ENCODE measurements at places on chromosomes 1 and 21.
A peak's percentile ranks its signal among the peaks of the same experiment; 100 is the strongest.

DNA sequence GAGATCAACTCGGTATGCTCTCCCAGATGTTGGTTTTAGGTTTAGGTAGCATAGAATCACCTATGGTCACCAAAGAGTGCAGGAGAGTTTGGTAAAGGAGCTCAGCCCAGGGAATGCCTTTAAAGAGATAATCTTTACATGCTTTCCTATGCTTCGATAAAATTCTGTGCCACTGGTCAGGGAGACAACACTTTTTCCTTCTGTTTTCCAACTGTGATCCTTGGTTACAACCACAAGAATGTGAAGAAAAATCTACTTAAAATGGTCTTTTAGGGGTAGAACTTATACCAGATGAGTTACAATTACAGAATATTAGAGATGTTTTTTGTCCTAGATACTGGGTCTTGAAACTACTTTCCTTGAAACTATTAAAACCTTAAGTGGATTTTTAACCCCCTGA is 895.6 kb downstream of the TTLL7 start:
- no peak for DNase-seq

DNA sequence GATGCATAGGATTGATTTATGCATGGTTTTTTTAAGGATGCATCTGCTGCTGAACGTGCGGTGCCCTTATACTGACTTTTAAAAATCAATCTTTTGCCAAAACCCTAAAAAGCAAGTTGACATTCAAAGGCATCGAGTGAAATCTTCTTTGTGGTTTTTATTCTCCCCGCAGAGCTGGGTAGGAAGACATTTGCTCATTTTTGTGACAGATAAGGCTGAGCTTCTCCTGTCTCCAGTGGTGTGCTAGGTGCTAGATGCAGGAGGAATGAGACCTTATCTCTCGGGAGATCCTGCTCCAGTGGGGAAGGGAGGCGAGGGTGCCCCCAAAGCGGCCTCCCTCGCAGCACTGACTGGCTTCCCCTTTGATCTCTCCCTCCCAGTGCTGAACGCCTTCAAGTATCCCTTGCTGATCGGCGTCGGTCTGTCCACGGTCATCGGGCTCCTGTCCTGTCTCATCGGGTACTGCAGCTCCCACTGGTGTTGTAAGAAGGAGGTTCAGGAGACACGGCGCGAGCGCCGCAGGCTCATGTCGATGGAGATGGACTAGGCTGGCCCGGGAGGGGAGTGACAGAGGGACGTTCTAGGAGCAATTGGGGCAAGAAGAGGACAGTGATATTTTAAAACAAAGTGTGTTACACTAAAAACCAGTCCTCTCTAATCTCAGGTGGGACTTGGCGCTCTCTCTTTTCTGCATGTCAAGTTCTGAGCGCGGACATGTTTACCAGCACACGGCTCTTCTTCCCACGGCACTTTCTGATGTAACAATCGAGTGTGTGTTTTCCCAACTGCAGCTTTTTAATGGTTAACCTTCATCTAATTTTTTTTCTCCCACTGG is 14.9 kb upstream of the CD101 start:
- no peak for DNase-seq

DNA sequence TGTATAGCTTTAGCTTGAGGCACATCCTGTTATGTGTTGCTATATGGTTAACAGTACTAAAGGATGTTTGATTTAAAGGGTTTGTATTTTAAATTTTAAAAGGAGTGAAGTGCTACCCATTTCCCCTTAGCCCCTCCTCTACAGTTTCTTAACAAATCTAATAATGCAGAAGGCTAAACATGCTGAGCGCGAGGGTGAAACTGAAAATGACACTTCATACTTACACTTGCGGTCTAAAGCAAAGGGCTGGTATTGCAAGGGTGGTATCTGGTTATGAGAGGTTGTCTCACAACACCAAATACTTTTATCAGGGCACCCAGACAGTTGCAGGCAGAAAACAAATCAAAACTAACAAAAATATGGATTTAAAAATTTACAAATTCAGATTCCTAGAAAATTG is 172.3 kb downstream of the SIPA1L2 start:
- peak; percentile 26 for DNase-seq

GRCh38 chr21:16891821-16892220 is 621.0 kb upstream of the CXADR start:
- no peak for DNase-seq

DNA sequence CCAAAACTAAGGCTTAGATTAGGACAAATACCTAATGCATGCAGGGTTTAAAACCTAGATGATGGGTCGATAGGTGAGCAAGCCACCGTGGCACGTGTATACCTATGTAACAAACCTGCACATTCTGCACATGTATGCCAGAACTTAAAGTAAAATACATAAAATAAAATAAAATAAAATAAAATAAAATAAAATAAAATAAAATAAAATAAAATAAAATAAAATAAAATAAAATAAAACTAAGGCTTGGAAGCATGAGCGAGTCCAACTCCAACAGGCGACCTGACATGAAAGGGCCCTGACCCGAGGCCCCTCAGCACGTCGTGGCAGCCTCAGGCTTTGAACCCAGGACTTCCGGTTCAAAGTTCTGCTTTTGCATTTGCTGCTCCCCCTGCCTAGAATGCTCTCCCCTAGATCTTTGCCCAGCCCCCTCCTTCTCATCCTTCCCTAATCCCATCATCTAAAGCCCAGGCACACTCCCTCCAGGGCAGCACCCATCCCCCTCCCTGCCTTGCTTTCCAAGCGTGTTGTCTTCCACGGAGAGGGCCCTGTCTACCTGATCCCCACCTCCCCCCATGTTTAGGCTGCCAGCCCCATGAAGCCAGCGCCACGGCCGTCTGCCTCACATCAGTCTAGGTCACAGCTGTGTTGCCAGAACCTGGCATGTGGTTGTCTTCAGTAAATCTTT is 64.3 kb downstream of the TAS1R2 start:
- DNase-seq: no peak

DNA sequence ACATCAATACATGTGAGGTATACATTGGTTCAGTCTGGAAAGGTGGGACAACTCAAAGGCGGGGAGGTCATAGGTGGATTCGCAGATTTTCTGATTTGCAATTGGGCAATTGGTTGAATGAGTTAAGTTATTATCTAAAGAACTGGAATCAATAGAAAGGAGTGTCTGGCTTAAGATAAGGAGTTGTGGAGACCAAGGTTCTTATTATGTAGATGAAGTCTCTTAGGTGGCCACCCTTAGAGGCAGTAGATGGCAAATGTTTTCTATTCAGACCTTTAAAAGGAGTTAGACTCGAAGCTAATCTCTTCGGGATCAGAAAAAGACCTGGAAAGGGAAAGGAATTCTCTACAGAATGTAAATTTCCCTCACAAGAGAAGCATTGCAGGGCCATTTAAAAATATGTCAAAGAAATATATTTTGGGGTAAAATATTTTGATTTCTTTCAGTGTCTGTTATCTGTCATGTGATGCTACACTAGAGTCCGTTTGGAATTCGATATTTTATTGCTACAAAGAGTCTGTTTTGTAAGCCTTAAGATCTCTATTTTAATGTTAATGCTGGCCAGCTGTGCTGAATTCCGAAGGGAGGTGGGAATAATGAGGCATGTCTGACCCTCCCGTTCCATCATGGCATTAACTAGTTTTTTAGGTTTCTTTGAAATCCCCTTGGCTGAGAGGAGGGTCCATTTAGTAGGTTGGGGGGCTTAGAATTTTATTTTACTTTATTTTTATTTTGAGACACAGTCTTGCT is 265.1 kb downstream of the PTPRU start:
- no peak for DNase-seq

DNA sequence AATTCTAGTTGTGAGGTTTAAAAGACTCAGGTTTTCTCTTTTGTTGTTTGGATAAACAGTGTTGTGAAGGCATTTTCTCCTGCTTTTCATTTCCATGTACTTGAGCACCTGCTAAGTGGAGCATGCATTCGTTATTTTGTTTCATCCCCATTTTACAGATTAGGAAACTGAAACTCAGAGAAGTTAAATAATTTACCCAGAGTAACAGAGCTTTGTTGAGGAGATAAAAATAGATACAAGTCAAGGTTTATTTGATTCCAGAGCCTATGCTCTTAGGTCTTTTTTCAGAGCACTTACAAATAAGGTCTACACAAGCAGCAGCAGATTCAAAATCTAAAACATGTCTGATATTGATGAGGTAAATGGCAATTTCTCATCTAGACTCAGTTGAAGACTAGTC is 254.7 kb upstream of the PTBP2 start:
- no peak for DNase-seq

GRCh38 chr1:156291226-156292061 is 4.0 kb downstream of the GLMP start:
- DNase-seq: no peak

- no peak for DNase-seq
These were observed 72.8 kb downstream of the NRIP1 start for GRCh38 chr21:14991957-14992356.

Measured in GM12864 (cell line).